ENCODE measurements at places on chromosomes 13 and 19.

DNA sequence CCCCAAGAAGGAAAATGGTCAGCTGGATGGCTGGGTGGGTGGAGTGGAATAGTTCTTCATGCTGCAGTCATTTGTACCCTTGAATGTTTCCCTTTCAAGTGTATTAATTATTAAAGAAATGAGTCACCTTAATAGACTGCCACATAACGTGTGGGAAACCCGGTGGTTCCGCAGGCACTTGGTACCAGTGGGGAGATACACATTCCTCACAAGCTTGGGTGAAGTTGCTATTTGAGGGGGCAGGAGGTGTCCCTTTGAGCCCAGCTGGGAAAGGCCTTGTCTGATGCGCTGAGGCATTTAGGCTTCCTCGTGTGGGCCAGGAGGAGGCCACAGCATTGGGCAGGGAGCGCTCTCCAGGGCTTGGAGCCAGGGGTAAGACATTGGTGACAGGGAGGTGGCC is 57.7 kb downstream of the ATP8A2 start:
- DNase-seq, result no peak

DNA sequence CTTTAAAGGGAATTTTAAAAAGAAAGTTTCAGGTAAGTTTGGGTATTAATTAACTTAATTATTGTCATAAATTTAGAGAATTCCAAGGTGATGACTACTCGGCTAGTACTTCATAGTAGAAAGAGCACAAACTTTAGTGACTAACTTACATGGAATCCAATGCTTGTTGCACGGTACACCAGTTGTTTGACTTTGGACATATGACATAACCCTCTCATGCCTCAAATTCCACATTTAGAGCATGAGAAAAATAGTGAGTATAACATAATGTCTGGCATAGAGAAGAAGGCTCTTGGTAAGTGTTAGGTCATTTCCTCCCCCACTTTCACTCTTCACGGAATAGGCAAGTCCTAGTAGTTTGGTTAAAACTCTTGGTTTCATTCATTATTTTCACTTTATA is 1249.4 kb upstream of the SLC10A2 start:
- DNase-seq, result no peak

DNA sequence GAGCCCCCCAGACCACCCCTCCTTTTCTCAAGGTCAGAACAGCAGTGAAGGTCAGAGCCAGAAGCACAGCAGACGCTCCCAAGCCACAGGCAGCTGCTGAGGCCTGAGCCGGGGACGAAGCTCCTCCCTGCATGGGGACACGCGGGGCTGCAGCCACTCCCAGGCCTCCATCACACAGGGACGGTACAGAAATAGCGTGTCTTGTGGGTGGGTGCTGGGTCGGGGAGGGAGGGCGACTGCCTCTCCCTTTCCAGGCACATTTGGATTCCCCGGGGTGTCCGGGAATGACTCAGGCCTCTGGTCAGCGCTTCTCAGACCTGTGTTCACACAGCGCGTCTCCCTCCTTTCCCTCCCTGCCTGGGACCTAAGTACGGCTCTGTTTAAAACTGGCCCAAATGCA is 33.2 kb downstream of the RASA3 start:
- no peak for DNase-seq

DNA sequence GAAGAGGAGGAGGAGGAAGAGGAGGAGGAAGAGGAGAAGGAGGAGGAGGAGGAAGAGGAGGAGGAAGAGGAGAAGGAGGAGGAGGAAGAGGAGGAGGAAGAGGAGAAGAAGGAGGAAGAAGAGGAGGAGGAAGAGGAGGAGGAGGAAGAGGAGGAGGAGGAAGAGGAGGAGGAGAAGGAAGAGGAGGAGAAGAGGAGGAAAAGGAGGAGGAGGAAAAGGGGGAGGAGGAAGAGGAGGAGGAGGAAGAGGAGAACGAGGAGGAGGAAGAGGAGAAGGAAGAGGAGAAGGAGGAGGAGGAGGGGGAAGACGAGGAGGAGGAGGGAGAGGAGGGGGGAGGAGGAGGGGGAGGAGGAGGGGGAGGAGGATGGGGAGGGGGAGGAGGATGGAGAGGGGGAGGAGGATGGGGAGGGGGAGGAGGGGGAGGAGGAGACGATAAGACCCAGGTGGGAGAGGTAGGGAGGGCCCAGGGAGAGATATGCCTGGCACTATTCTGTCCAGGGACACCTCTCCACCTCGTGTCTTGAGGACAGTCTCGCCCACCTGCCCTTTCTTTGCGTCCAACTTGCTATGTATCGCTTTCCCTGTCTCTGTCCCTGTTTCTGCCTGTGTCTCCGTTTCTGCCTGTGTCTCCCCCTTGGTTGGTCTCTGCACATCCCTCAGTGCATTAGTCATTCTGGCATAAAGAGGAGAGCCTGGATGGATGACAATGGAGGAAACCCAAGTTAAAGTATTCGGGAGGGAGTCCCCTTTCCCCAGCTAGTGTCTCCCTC is 7.1 kb upstream of the KLK5 start:
- DNase-seq, result no peak

GRCh38 chr19:3186160-3186688 is 494 bp downstream of the NCLN start:
- DNase-seq, result no peak

DNA sequence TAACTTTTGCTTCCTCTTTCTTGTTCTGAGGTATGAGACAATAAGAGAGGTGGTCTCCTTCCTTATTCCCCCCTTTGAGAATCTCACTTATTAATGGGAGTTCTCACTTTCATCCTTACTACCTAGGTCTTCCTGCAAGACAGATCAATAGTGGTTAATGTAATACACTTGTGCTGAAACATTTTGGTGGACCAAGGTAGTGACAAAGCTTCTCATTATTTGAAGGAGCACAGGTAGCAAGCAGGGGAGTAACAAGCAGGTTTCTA is 17.9 kb downstream of the ZNF700 start:
- DNase-seq, result no peak

- no peak for DNase-seq
These were observed 24.4 kb downstream of the ELF1 start for GRCh38 chr13:40994581-40995230.

DNA sequence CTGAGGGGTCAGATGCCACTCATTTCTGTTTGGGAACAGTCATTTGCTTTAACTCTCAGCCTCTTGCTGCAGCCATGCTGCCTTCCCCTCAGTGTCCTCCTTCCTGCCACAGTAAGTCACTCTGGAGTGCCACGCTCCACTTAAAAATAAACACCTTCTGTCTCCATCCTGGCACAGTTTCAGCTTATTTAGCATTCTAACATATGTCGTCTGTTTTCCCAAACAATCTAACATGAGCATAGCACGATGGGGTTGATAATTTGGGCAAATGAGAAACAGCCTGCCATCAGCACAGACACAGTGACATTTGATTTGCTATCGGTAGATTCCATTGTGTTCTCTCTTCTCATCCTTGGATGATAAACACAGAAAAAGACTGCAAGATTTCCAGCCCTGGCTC is 768.6 kb downstream of the UQCRFS1 start:
- DNase-seq, result no peak

DNA sequence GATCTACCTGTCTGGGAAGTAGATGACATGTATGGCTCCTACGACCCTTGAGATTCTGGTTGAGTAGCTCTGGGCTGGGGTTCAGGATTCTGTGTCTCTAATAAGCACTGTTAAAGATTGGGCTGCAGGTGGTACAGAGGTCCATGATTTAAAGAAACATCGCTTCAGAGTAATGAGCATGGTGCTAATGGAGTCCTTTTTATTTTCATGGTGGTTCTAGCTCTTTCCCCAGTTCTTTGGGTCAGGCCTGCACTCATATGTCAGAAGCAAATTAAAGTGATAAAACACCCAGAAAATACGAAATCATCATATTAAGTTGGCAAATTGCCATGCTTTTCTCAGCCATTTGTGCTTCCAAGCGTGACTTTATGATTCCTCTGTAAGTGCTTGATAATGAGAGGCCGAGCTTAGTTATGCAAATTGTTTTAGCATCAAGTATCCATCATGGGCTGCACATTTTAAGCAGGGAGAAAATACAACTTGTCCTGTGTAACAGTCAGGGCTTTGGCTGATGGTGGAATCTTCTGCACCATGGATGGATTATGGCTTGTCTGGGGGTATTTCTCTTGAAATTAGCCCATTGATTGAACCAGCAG is 45.1 kb downstream of the MTUS2 start:
- DNase-seq, result no peak

GRCh38 chr19:35736913-35737886 is 5.1 kb downstream of the IGFLR1 start:
- DNase-seq, result no peak

- no peak for DNase-seq
These were observed 37.7 kb downstream of the ATP11A start for GRCh38 chr13:112727581-112727980.

DNA sequence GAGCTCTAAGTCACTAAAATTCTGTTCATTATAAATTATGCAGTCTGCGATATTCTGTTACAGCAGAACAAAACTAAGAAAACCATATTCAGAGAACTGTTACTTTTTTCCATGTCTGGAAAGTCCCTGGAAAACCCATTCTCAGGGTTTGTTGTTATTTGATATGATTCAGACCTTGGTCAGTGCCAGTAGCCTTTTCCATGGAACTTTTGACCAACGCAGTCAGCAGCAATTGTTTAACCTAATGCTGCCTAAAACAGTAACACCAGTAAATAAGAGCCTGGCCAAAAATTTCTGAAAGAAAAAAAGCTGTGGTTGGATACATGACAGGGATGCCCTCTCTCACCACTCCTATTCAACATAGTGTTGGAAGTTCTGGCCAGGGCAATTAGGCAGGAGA is 402.7 kb downstream of the TBC1D4 start:
- no peak for DNase-seq

GRCh38 chr19:21135433-21135832 is 6.4 kb upstream of the ZNF431 start:
- DNase-seq, result no peak

GRCh38 chr13:75353781-75354193 is 128.2 kb downstream of the TBC1D4 start:
- DNase-seq, result no peak

DNA sequence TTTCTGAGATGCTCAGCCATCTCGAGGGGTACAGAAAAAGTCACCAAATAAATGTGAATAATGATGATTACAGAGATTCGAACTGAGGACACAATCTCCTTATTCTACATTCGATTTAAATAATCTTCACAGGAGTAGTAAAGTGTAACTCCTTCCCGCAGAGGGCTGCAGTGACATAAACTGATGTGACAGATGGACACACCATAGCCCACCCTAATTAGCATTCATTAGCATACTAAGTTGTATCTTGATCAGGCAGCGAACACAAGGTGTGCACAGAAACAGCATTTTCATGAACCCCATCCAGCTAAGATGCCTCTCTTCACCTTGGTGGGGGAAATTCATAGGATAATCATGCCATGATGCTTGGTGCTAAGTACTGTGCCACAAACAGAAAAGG is 83.0 kb downstream of the TNFSF11 start:
- DNase-seq, result no peak

- no peak for DNase-seq
These were observed 18.4 kb downstream of the CPB2 start for GRCh38 chr13:46086421-46086922.

DNA sequence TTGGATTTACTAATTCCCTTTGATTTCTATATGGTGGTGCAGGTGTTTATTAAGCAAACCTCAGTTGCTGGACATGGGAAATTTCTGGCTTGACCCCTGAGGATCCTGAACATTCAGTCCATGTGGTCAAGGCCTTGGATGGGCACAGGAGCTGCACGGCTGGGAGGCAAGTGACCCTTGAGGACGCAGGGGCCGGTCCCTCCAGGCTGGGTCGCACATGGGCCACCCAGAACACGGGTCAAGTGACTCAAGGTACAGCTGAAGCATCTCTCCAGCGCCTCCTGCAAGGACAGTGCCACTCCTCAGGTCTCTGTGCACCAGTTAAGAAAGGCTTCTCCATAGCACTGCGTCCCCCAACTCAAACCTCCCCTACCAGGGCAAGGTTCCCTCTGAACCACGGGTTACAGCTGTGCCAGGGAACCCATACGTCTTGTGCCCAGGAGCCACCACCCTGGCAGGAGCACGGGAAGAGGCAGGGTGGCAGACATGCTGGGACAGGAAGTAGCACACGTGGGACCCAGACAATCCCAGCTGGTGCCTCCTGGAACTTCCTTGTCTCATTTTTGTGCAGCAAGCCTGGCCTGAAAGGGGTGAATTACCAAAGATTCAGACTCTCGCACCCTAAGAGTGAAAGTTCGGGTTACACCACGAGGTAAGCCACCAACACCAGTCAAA is 93.1 kb downstream of the SPACA7 start:
- DNase-seq, result no peak

DNA sequence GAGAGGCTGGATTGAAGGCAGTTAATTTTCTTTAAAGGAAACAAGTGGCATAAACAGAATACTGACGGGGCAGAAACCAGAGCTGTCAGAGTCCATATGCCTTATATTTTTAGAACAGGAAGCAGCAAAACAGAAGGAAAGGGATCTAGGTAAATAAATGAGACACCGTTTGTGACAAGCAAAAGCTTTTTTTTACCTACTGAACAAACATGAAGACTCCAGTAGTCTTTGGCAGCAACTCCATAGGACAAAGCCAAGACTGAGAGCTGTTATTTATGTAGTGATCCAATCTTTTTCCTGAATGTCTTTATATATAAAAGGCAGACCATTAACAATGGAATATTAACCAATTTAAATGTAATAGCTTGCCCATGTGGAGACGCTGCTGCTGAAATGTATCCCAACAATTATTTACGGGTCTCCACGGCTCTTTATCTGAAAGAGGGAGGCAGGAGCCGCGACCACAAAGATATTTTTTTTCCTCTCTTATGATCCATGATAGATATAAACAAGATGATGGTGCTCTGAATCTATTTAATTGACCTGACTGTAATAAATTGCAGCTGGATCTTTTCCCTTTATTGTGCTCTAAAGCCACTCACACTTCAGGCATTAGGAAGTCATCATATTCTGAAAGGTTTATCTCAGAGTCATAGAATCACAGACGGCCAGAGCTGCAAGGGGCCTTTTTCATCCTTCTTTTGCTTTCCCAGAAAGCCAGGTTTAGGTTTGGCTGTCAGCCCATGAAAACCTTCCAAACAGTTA is 687.8 kb downstream of the EFNB2 start:
- no peak for DNase-seq

- no peak for DNase-seq
These were observed 512.6 kb downstream of the KLF5 start for GRCh38 chr13:73571376-73571775.

GRCh38 chr13:30178976-30179375 is 128.4 kb downstream of the KATNAL1 start:
- no peak for DNase-seq

- no peak for DNase-seq
These were observed 100.7 kb downstream of the MBNL2 start for GRCh38 chr13:97322740-97323342.

GRCh38 chr19:9584073-9584833 is at the start of gene ZNF121:
ZNF121 (minus strand) TSS chr19:9584504; CDS start chr19:9568097, 16,407 bp downstream.
- peak; percentile 71 for DNase-seq

- DNase-seq, result no peak
These were observed 8.7 kb upstream of the ATP12A start for GRCh38 chr13:24671386-24672113.

GRCh38 chr13:40026741-40027140 is 371.3 kb downstream of the COG6 start:
- DNase-seq, result peak; percentile 53

- no peak for DNase-seq
These were observed 149.5 kb downstream of the PTPRS start for GRCh38 chr19:5191091-5191490.

Data from stimulated activated CD4-positive, alpha-beta T cell treated with anti-CD3 and anti-CD28 coated beads, TNF-alpha, amount 100 ng/mL, for 24 hours (primary cell).